ENCODE measurements at places on chromosomes 4 and X. TPM values are rescaled to one million over a fixed set of nuclear protein-coding genes. Genes with fewer than 3 reads are reported as not detected.

RPS3A gene
- 3,246 TPM for total RNA-seq

MAGEA11 gene
- total RNA-seq, result not detected

RNF128 gene
- total RNA-seq, result 1.6 TPM

NMU gene
- total RNA-seq, result 0.80 TPM

ARFIP1 gene
- 32.8 TPM for total RNA-seq

NAP1L3 gene
- 2.8 TPM for total RNA-seq

SLC38A5 gene
- total RNA-seq, result 78.2 TPM

PCDH11X gene
- under 0.01 TPM for total RNA-seq

RAB40A gene
- not detected for total RNA-seq

UGT2B28 gene
- total RNA-seq, result not detected

SLC2A9 gene
- total RNA-seq, result 4.1 TPM

F11 gene
- total RNA-seq, result not detected

SPATA18 gene
- 5.9 TPM for total RNA-seq

ART3 gene
- not detected for total RNA-seq

SPANXC gene
- not detected for total RNA-seq

ATP11C gene
- total RNA-seq, result 28.3 TPM

ZDHHC15 gene
- 0.48 TPM for total RNA-seq
